ENCODE measurements at places on chromosomes 2 and 18.
A peak's percentile ranks its signal among the peaks of the same experiment; 100 is the strongest.

DNA sequence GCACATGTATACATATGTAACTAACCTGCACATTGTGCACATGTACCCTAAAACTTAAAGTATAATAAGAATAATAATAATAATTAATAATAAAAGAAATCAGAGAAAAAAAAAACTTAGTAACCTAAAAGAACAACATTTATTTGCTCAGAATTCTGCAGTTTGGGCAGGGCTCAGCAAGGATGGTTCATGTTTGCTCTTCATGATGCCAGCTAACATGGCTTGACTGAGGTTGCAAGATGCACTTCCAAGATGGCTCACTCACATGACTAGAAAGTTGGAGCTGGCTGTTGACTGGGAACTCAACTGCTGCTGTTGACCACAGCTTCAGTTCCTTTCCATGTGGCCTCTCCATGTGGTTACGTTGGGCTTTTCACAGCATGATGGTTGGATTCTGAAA lies 56.4 kb downstream of the KLHL29 start:
- no peak for DNase-seq

DNA sequence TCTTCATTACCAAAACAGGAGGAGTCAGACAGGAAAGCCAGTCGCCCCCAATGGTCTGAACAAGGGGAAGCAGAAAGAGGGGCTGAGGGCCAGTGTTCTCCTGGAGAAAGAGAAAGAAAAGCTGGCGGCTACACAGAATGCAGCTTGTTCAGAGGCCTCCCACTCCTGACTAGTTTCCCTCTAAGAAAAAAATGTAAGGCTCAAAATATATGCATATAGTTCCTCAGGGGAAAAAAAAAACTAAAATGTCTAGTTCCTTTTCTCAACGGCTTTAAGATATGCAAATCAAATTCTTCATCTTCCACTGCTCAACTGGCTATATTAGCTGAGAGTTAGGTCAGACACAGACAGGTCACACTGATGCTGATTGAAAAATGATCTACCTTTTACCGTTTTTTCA lies 18.6 kb downstream of the MBOAT2 start:
- DNase-seq = no peak

DNA sequence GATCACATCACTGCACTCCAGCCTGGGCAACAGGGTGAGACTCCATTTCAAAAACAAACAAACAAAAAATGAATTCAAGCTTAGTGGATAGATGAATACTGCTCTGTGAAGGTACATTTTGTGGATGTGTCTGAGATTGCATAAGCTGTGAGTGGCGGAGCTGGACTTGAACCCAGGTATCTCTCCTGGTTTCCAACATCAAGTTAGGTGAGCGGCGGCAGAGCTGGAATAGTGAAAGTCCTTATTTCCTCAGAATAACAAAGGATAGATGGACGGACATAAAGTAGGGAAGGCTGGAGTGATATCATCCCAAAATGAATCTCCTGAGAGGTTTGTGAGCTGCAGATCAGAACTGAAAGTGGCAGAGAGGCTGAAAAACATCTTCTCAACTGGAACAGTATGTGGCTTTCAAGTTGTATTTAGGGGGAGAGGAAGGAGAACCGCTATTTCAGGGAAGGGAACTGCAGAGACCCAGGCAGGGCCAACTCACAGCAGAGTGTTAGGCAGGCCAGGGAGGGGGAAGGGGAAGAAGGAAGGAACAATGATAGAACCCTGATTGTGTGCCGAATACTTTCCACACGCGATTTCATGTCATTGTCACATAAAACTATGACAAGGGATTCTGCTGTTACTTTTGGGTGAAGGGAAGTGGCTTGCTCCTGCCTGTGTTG lies 106.2 kb downstream of the LPIN1 start:
- no peak for DNase-seq

DNA sequence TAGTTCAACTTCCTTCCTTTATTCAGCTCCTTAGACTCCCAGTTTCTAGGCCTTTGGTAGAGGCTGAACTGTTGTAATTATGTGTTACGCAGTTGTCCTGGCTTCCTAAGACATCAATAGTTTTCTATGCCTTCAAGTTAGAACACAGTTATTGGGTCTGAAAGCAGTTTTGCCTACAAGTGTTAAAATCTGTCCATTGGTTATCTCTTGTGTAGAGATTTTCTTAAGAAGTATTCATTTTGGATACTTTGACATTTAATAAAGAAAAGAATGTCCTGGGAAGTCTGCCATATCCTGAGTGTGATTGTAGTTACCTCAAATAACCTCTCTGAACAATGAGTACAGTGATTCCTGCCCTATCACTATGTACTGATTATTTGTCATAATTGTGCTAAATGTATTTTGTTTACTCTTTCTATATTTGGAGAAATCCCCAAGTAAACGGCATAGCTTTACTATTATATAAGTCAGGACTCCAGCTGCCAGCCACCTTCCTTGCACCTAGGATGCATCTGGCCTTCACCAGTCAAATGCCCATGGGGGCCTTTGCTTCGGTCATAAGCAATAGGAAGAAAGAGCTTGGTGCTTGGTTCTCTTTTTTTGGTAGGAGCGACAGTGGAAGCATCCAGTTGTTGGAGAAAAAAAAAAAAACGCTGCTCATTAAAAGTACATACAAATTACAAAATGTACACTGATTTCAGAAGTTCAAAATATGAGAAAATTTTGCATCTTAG lies 449.5 kb upstream of the PKDCC start:
- no peak for DNase-seq

GRCh38 chr18:13983506-13983905 lies 68.2 kb upstream of the MC2R start:
- no peak for DNase-seq

DNA sequence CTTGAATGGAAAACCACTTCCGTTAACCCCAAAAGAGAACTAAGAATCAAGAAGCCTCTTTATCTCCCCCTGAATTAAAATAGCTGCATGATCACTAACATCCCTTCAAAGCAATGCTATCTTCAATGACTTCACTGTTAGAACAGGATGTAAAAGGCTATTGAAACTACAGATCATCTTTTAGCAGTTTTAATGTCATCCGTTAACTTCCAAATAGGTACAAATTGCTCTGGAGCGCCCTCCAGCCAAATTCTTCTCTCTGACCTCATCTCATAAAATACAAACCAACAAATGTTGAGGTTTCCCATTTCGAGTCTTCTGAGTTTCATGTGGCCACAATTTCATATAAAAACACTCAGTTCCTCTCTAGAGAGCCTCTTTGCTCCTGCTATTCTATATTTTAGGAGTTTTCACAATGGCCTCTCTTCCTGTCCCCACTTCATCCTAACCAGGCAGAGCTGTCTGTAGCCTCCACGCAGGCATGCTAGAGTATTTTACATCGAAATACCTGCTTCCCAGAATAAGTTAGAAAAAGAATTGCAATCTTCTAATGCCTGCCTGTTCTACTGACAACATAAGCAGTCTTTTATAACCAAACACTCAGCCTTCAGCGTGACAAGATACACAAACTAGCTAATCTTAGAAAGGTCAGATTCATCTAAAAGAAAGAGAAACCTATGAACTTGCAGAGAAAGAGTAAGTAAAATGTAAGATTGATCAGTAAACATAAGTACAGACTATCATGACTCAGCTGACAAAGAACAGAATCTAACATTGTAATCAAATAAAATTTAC lies 37.9 kb downstream of the B4GALT6 start:
- no peak for DNase-seq

- no peak for DNase-seq
Measured at GRCh38 chr2:174635015-174635593, 37.5 kb upstream of the WIPF1 start.

GRCh38 chr2:60839126-60839813 lies 42.1 kb upstream of the REL start:
- DNase-seq = peak; percentile 86

DNA sequence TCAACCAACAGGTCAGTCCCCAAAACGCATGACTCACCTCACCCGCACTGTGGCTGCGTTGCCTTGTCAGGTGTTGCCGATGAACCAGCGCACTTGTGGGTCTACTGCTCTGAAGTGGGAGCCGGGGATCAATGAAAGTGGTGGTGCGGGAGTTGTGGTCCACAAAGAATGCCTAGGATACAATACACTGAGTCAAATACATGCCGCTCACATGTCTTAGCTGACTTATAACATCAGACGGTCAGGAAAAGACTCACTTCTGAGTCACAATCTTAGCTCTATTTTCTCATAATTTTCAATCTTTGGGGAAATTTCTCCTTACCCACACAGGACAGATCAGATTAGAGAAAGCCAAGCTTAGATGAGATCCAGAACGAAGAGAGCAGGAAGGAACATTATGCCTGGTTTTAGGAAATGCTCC lies 107.1 kb upstream of the STK17B start:
- no peak for DNase-seq

DNA sequence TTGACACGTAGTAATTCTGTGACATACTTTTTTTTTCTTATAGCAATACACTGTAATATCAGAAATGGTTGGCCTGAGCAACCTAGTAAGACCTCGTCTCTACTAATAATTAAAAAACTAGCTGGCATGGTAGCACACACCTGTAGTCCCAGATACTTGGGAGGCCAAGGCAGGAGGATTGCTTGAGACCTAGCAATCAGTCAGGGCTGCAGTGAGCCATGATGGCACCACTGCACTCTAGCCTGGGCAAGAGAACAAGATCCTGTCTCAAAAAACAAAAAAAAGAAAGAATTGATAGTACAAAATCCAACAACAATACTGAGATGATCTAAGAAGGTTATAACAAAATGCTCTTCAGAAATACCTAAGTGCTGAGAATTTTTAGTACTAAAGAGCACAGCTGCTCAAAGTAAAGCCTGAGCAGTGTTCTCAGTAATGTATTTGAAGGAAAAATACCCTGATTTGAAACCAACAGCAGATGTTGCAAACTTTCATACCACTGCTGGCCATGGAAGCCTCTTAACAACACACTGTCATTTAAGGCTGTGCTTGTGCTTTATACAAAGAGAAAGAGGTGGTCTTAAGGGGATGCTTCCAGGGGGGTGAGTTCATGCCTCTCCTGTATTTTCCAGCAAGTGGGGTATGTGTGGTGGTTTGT lies 132.6 kb upstream of the CDCA7 start:
- DNase-seq = no peak

GRCh38 chr2:190802626-190803209 lies 77.9 kb upstream of the GLS start:
- no peak for DNase-seq

- no peak for DNase-seq
Measured at GRCh38 chr2:239721531-239721930, 303.6 kb downstream of the NDUFA10 start.

- no peak for DNase-seq
Measured at GRCh38 chr2:126650994-126651393, 5.0 kb upstream of the GYPC start.

GRCh38 chr2:85253890-85254289 lies 73.9 kb downstream of the TGOLN2 start:
- no peak for DNase-seq

DNA sequence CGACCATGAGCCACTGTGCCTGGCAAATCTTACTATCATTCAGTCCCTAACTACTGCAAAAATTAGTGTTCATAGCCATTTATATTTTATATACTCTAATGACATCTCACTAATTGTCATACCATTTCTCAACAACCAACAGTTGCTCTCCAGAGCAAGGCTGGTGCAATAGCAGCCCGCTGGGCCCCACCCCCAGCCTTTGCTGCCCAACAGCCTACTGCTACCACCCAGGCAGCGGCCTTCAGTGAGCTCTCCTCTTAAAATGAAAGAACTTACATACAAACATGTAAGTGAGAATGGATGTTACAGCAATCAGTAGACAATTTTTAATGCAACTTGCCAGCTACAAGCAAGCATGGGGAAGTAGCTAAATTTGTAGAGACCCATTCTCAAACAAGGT lies 90.5 kb downstream of the HNRNPLL start:
- no peak for DNase-seq

All from GM12878 (cell line).